ENCODE measurements at places on chromosomes 13 and 19.
A peak's percentile ranks its signal among the peaks of the same experiment; 100 is the strongest.

GRCh38 chr19:23101241-23101640 is 15.6 kb upstream of the ZNF730 start:
- no peak overlapping the region for H3K4me3 ChIP-seq
- no peak for DNase-seq
- no peaks in the 10 kb centered on the region for H3K27me3 ChIP-seq
- H3K36me3 ChIP-seq = no peaks in the 10 kb centered on the region

DNA sequence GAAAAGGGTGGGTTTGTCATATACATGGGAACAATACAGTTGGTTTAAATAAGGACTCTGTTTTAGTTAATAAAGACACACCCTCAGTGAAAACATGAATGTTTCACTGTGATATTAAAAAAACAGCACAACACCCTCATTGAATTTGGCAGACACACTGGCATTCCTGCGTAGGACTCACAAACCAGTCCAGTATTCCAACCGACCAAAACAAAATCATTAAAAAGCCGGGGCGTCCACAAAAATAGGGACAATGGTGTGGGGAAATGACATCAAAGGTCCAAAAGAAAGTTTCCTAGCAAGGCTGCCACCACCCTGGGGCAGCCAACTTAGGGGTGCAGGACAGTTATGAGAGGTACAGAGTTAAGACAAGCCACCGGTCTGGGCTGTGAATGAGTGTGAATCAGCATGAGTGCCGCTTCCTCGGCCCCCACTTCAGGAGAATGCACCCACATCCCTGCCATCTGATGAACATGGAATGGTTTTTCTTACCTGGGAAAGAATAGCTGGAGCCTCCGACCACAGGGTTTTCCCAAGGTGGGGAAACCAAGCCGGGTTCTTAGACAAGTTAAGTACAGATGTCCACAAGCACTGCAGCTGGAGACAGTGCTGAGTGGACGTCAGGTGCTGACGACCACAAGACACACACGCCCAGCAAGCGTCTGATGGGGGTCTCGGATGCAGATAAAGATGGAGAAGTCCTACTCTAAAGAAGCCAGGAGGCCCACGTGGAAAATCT is 73.3 kb downstream of the KLF2 start:
- no peak overlapping the region for H3K4me3 ChIP-seq
- H3K4me1 ChIP-seq = peaks cover 22% of the 10 kb centered on the region
- peak; percentile 64 for DNase-seq
- peak overlapping the region; percentile 74 for H3K27ac ChIP-seq
- no peaks in the 10 kb centered on the region for H3K36me3 ChIP-seq
- no peaks in the 10 kb centered on the region for H3K27me3 ChIP-seq

DNA sequence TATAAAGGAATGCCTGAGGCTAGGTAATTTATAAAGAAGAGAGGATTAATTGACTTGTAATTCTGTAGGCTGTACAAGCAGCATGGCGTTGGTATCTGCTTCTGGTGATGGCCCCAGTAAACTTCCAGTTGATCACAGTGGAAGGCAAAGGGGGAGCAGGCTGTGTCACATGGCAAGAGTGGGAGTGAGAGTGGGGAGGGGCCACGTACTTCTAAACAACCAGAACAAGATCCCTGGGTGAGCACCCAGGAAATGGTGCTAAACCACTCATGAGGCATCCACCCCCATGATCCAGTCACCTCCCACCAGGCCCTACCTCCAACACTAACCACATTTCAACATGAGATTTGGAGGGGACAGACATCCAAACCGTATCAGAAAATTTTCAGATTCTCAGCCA is 3.0 kb upstream of the RNF113B start:
- H3K27ac ChIP-seq = no peak overlapping the region
- DNase-seq = no peak
- no peaks in the 10 kb centered on the region for H3K27me3 ChIP-seq
- H3K36me3 ChIP-seq = no peaks in the 10 kb centered on the region
- no peaks in the 10 kb centered on the region for H3K4me1 ChIP-seq

DNA sequence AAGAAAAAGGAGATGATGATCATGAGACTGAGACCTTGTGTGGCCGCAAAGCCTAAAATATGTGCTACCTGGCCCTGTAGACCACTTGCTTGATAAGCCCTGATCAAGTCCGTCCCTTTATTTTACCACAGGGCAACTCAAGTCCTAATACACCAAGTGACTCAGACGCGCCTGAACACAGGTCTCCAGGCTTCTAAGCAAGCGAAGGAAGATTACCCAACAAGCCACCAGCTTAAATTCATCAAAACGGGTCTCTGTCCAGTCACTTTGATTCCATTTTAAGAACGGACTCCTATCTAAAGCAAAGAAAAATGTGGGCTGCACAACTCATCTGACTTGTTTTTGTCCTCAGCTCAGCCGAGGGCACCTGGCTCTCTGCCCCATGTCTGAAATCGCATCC is 26.8 kb downstream of the SLC7A1 start:
- no peak overlapping the region for H3K27ac ChIP-seq
- no peak overlapping the region for H3K4me3 ChIP-seq
- DNase-seq = no peak
- H3K27me3 ChIP-seq = no peaks in the 10 kb centered on the region
- H3K4me1 ChIP-seq = no peaks in the 10 kb centered on the region

DNA sequence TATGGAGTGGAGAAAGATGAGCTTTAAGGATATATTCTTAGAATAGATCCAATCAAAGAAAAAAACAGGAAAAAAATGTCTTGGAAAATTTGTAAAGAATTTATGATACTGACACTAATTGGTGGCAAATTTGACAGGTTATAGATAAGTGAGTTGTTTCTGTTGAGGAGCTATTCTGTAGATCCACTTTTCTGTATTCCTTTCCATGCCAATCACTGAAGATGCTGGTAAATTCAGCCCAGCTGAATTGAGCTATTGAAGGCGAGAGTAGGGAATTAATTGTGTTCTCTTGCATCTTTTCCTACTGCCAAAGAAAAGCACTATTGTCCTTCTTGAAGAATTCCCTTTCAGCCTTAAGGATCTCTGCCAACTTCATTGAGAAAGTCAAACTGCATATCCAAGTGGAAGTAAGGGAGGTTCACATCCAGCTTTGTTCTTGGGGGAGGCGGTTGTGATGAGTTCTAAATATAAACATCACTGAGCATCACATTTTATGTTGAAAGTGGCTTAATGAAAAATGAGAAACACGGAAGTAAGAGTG is 113.1 kb downstream of the PCDH9 start:
- H3K4me1 ChIP-seq = no peaks in the 10 kb centered on the region
- DNase-seq = no peak
- H3K4me3 ChIP-seq = no peak overlapping the region
- H3K36me3 ChIP-seq = no peaks in the 10 kb centered on the region

DNA sequence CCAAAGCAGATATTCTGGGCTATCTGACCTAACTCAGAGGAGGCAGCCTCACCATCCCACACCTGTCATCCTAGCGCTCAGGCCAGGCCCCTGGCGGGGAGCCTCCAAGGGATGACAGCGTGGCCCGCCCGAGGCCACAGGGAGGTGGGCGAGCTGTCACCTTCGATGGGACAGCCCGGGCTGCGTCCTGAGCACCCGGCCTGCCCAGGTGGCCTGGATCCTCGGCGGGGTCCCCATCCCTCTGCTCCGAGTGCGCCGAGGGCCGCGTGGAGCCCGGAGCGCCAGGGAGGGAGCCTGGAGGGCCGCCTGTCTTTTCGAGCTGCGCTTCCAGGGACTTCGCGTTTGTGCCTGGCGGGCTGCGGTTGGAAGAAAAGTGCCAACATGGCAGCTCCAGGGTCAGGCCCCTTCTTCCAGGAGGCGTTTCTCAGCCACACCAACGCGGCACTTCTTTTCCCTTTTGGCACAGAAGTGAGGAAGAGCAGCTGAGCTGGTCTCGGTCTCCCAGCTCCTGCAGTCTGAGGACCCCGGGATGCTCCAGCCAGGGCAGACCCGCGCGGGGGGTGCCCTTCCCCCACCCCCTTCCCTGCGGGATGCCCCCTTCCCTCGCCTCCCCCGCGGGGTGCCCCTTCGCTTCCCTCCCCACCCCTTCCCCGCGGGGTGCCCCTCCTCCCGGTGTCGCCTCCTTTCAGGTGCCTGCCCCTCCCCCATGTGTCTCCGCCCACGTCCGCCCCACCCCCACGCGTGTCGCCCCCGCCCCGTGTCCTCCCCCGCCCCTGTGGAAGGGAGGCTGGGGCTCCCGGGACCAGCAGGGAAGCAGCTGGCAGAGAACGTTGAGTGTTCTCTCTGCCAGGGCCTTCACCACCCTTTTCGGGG is 42.3 kb downstream of the GJA3 start:
- no peaks in the 10 kb centered on the region for H3K27me3 ChIP-seq
- peaks cover 21% of the 10 kb centered on the region for H3K4me1 ChIP-seq
- H3K36me3 ChIP-seq = no peaks in the 10 kb centered on the region

GRCh38 chr19:10353793-10354391 is 14.5 kb upstream of the ICAM3 start:
- peak overlapping the region; percentile 84 for H3K27ac ChIP-seq
- H3K27me3 ChIP-seq = no peaks in the 10 kb centered on the region
- no peaks in the 10 kb centered on the region for H3K4me1 ChIP-seq
- H3K36me3 ChIP-seq = peaks cover 15% of the 10 kb centered on the region
- no peak overlapping the region for H3K4me3 ChIP-seq

GRCh38 chr13:60169239-60170031 is 5.7 kb upstream of the DIAPH3 start:
- no peak overlapping the region for H3K27ac ChIP-seq
- H3K36me3 ChIP-seq = no peaks in the 10 kb centered on the region
- no peaks in the 10 kb centered on the region for H3K27me3 ChIP-seq
- no peak for DNase-seq
- no peak overlapping the region for H3K4me3 ChIP-seq

- peaks cover 3% of the 10 kb centered on the region for H3K36me3 ChIP-seq
- H3K4me1 ChIP-seq = peaks cover 42% of the 10 kb centered on the region
- no peak for DNase-seq
- no peak overlapping the region for H3K4me3 ChIP-seq
- no peak overlapping the region for H3K27ac ChIP-seq
- H3K27me3 ChIP-seq = no peaks in the 10 kb centered on the region
Measured at GRCh38 chr13:39577838-39578491, 25.0 kb downstream of the LHFPL6 start.

DNA sequence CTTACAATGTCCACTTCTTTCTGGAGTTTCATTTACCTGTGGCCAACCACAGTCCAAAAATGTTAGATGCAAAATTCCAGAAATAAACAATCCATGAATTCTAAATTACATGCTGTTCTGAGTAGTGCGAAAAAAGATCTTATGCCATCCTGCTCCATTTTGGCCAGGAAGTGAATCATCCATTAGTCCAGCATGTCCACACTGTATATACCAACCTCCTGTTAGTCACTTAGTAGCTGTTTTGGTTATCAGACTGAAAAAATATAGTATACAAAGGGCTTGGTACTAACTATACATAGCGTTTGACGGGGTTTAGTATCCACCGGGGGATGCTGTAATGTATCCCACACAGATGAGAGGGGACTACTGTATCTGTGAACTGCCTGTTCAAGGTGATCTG is 618.0 kb upstream of the ARGLU1 start:
- DNase-seq = no peak
- H3K4me3 ChIP-seq = no peak overlapping the region
- H3K27me3 ChIP-seq = no peaks in the 10 kb centered on the region
- no peaks in the 10 kb centered on the region for H3K4me1 ChIP-seq
- H3K27ac ChIP-seq = no peak overlapping the region
- H3K36me3 ChIP-seq = no peaks in the 10 kb centered on the region

GRCh38 chr13:36770741-36771140 is 48.3 kb upstream of the RFXAP start:
- H3K27me3 ChIP-seq = no peaks in the 10 kb centered on the region
- DNase-seq = no peak
- H3K4me1 ChIP-seq = no peaks in the 10 kb centered on the region
- no peak overlapping the region for H3K4me3 ChIP-seq
- H3K27ac ChIP-seq = no peak overlapping the region

GRCh38 chr19:39247701-39248664 is 673 bp downstream of the IFNL4 start:
- no peaks in the 10 kb centered on the region for H3K27me3 ChIP-seq
- no peak overlapping the region for H3K27ac ChIP-seq
- peak overlapping the region; percentile 7 for H3K4me3 ChIP-seq

DNA sequence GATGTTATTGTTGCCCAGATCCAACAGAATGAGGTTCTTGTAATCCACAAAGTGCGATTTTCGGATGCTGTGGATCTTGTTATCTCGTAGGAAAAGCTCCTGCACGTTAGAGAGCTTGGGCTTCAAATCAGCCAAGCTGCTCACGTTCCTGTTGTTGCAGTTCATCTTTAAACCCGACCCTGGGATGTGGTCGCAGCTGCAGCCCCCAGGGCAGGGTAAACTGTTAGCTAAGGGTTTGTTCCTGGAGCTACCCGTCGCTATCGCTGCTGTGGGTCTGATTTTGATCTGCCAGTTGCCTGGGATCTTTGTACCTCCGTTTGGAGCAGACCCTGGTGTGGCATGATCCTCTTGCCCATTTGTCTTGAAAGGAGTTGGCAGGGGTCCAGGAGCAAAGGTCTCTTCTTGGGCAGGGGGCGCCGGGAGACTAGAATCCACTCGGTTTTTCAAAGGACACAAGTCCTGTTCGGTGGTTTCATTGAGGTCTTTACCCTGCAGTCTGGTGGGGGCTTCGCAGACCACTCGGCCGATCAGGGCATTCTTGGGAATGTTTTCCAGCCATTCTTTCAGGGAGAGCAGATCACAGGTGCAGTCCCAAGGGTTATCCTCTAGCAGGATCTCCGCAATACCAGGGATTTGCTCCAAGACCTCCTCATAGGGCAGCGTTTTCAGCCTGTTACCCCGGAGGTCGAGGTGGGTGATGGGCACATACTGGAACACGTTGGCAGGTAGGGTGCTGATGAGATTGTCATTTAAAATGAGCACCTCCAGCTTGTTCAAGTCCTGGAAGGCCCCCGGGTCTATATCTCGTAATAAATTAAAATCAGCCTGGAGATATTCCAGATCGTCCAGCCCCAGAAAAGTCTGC is 1.8 kb downstream of the SLITRK1 start:
- H3K36me3 ChIP-seq = no peaks in the 10 kb centered on the region
- H3K27me3 ChIP-seq = no peaks in the 10 kb centered on the region
- H3K27ac ChIP-seq = no peak overlapping the region
- H3K4me1 ChIP-seq = no peaks in the 10 kb centered on the region

- no peaks in the 10 kb centered on the region for H3K36me3 ChIP-seq
- no peak for DNase-seq
- no peak overlapping the region for H3K4me3 ChIP-seq
- H3K4me1 ChIP-seq = no peaks in the 10 kb centered on the region
Measured at GRCh38 chr13:61774903-61775302, 359.3 kb upstream of the PCDH20 start.

GRCh38 chr13:44575741-44576350 is at the start of gene TSC22D1:
Gene TSC22D1 (minus strand): TSS chr13:44576330. CDS start chr13:44576074, 256 bp downstream.
- H3K27ac ChIP-seq = peak within 1 kb of the TSS; percentile 96
- DNase-seq = peak; percentile 21
- H3K27me3 ChIP-seq = no peaks in the 10 kb centered on the region
- no peaks in the 10 kb centered on the region for H3K4me1 ChIP-seq

- peak overlapping the region; percentile 49 for H3K27ac ChIP-seq
- no peaks in the 10 kb centered on the region for H3K27me3 ChIP-seq
- no peak overlapping the region for H3K4me3 ChIP-seq
- DNase-seq = no peak
Measured at GRCh38 chr13:96982672-96983071, 11.6 kb downstream of the OXGR1 start.
